NB4 (cell line): ENCODE measurements at places on chromosomes 6 and 20.
A peak's percentile ranks its signal among the peaks of the same experiment; 100 is the strongest.

DNA sequence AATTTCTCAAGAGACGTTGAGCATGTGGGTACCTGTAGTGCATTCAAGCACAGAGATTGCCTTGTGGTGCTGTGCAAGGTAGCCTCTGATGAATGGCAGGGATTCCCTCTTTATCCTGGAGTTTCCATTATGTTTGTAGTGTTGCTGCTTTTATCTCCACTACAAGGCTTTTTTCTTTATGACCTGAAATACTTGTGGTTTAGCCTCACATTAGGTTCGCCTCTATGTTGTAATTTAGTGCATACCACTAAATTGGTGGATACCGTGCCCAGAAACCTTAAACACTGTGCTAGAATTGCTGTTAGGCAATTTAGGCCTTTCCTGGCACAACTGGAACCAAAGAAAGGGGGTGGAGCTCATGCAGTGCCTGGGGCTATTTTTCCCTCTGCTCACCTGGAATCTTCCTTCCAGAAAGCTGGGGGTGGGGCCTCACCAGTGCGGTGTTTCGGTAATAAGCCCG, 76.8 kb downstream of the NCOA7 start:
- peak; percentile 38 for DNase-seq

GRCh38 chr6:162626869-162627268, 100.7 kb downstream of the PRKN start:
- DNase-seq = no peak

DNA sequence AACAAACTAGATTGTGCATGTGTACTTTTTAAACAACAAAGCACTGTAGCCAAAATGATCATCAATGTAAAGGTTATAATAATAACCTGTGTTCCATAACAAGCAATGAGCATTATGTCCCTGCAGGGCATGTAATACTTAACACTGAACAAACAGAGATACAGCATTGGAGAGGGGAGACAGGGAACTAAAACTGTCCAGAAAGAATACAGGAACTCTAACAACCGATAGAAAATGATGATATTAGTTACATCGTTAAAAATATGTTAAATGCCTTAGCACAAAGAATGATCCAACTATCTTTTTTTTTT, 80.5 kb downstream of the COL9A1 start:
- DNase-seq = no peak

GRCh38 chr20:16806886-16807285, 58.7 kb downstream of the OTOR start:
- DNase-seq = no peak

DNA sequence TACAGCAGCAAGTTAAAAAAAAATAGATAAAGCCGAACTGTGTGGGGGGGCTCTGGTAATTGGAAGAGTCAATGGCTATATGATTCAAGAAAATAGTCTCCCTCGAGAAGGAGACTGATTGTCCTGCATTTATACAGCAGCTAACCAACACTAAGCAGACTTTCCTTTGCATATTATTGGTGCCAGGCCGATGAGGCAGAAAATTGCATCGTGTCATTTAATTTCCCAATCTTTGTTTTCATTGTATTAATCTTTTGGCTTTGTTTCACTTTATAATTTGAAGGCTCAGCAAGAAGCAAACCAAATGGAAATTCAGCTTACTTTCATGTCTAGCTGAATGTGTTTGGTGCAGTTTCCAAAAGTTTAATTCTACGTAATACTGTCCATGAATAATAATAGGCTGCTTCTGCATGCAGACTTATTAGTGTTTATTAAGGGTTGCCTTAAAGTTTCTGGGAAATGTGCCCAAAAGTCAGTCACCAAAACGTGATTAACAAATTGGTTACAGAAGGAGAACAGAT, 258.5 kb downstream of the HACE1 start:
- DNase-seq = no peak

DNA sequence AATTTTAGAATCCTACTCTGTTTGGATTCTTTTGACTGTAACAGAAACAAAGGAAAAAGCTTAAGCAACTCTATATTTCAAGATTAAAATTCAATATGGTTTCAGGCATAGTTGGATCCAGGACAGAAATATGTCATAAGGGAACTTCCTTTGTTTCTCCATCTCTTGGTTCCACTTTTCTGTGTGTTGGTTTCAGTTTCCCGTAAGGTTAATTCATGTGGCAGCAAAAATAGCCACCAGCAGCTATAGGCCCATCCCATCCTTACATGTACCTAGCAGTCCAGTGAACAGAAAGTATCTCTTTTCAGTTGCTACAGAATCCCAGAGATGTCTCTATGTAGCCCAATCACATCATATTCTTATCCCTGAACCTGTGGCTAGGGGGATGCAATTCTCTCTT, 8.8 kb upstream of the FAM8A1 start:
- no peak for DNase-seq

DNA sequence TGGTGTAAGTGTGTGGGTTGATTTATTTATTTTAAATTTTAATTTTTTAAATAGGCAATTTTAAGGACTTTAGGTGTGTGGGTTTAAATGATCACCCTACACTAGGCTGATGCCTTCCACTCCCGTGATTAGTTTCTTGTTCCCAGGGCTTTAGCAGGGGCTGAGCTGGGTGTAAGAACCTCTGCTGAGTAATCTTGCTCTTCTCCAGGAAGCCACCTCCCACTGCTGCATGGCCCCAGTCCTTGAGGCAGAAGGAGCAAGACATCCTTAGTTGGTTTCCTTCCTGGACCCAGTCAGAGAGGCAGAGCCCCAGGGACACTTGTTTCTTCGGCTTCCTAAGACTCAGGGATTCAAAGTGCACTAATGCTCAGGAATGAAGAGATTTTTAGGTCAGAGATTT, 19.8 kb upstream of the CDC5L start:
- DNase-seq = peak; percentile 29

- no peak for DNase-seq
Measured at GRCh38 chr20:46569961-46570360, 19.5 kb upstream of the OCSTAMP start.

GRCh38 chr6:134056046-134056445, 3.6 kb upstream of the SLC2A12 start:
- no peak for DNase-seq

GRCh38 chr6:69816569-69816968, 19.8 kb upstream of the LMBRD1 start:
- no peak for DNase-seq

DNA sequence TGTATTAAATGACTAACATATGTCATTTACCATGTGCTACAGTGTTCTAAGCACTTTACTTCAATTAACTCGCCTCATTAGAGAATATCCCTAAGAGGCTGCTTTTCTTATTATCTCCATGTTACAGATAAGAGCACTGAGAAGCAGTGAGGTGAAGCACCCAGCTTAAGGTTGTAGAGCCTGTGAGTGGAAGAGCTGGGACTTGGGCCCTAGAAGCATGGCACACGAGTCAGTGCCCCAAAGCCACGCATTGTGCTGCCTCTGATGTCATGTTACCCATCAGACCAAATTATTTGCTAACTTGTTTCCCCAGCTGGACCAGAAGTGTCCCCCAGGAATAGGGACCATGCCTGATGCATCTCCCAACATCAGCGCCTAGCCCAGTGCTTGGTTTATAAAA, 34.1 kb downstream of the POFUT1 start:
- DNase-seq = peak; percentile 15

- DNase-seq = no peak
Measured at GRCh38 chr6:35716798-35717197, 20.0 kb upstream of the ARMC12 start.

DNA sequence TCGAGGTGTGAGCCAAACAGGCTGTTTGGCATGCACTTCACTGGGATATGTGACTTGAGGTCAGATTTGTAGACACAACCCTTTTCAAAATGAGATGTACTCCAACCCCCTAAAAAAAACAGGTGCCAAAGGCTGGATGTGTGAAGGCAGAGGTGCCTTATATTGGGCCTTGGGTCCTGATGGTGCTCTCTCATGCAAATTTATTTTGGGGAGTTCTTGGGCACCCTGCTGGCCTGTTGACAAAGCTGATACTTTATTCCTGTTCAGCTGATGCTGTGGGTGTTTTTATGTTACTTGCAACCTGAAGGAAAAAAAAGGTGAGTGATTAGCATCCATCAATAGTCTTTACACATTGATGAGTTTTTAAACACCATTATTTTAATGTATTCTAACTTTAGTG, 121.5 kb downstream of the DNAH8 start:
- DNase-seq = no peak

DNA sequence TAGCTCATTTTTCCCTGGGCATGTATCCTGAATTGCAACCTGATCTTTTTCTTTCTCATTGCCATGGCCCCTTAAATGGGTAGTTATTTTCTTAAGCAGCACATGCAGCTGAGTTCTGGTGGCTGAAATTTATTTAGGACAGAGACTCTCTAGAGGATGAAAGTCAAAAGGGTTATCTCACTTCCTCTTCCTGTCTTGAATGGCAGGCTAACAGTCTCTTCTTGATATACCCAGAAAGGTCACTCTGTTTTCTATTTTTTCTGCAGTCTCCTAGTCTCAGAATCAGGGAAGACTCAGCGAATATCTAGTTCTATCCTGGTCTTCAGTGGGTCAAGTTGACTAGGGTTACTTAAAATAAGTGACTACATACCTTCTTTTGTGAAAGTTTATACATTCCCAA, 243.3 kb downstream of the EPHA7 start:
- DNase-seq = peak; percentile 67

- peak; percentile 79 for DNase-seq
Measured at GRCh38 chr6:109059571-109060021, 35.0 kb downstream of the SESN1 start.

DNA sequence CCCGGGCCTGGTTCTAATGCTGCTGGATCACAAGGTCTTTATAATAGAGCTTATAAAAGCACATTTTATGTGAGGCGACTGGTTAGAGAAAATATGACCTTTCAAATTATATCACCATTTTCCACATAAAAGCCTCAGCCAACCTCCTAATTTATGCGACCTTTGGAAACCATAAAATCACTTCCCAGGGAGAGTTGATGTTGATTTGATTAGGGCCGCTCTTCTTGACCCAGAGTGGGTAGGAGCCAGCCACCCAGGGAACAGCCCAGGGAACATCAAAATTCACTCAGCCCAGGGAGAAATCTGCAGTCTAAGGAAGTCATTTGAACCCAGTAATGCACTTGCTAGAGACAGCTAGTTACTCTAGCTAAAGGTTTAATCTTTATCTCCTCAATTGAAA, 79.8 kb upstream of the TENT5A start:
- DNase-seq = no peak

GRCh38 chr20:53009979-53010735, 38.0 kb downstream of the TSHZ2 start:
- no peak for DNase-seq

DNA sequence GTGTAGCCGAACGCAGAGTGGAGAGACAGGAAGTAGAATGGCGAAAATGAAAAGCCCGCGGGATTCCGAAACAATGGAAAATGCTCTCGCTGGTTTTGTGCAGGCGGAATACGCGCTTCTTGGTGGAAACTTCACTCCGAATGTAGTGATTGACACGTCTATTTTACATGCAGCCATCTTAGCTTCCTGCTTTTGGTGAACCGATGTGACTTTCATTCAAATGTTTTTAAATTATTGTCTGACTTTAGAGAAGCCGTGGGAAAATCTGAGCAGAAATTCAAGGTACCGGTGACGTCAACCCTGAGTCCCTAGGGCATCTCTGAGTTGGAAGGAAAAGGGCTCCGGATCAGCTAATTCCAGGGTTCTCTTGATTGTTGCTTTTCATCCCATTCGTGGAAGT, 11.4 kb downstream of the GPX5 start:
- no peak for DNase-seq

- peak; percentile 14 for DNase-seq
Measured at GRCh38 chr20:13008761-13009681, at the start of gene SPTLC3. Gene SPTLC3, plus strand, starts transcription at chr20:13008972. Its CDS starts 296 bp downstream, at chr20:13009268.

- DNase-seq = peak; percentile 89
Measured at GRCh38 chr6:163398815-163399214, 15.7 kb upstream of the QKI start.

GRCh38 chr20:708956-709355, 33.4 kb upstream of the SCRT2 start:
- no peak for DNase-seq

DNA sequence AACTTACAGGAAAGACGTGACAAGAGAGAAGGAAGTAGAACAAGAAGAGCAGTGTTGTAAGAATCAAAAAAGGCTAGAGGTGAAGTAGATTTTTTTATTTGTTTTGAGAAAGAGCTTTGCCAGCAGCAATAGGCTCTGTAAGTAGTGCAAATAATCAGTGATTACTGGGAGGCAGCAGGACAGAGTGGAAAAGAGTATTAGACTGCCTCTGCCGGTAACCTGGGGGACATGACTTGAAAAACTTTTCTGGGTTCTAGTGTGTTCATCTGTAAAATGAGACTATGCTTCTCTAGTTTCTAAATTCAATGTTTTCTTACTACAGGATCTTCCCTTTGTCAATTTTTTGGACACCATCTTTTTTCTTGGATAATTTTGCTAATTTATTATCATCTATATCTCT, 5.8 kb upstream of the IRAK1BP1 start:
- no peak for DNase-seq

DNA sequence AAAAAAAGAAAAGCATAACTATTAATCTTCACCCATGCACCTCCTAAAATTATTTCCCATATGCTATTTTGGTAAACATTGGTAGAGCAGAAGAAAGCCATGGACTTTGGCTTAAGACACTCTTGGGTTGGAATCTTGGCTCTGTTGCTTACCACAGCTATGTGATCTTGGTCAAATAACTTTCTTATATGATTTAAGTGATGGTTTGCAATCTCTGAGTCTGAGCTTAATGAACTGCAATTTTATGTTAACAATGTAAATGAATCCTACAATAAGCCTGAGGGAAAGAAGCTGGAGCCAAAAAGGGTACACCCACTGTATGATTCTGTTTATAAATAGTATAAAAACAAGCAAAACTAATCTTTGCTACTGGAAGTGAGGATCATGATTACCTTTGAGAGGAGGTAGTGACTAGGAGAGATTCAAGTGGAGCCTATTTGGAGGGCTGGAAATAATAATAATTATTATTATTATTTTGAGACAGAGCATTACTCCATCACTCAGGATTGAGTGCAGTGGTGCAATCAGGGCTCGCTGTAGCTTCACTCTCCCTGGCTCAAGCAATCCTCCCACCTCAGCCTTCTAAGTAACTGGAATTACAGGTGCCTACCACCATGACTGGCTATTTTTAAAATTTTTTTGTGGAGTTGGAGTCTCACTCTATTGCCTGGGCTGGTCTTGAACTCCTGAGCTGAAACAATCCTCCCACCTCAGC, 34.5 kb downstream of the ABRACL start:
- DNase-seq = no peak
